Amniotic epithelial cell (primary cell): ENCODE measurements at places on chromosomes 12 and 14.

GRCh38 chr12:6691473-6691872 lies 2.3 kb upstream of the ZNF384 start:
- DNase-seq = peak; percentile 53

DNA sequence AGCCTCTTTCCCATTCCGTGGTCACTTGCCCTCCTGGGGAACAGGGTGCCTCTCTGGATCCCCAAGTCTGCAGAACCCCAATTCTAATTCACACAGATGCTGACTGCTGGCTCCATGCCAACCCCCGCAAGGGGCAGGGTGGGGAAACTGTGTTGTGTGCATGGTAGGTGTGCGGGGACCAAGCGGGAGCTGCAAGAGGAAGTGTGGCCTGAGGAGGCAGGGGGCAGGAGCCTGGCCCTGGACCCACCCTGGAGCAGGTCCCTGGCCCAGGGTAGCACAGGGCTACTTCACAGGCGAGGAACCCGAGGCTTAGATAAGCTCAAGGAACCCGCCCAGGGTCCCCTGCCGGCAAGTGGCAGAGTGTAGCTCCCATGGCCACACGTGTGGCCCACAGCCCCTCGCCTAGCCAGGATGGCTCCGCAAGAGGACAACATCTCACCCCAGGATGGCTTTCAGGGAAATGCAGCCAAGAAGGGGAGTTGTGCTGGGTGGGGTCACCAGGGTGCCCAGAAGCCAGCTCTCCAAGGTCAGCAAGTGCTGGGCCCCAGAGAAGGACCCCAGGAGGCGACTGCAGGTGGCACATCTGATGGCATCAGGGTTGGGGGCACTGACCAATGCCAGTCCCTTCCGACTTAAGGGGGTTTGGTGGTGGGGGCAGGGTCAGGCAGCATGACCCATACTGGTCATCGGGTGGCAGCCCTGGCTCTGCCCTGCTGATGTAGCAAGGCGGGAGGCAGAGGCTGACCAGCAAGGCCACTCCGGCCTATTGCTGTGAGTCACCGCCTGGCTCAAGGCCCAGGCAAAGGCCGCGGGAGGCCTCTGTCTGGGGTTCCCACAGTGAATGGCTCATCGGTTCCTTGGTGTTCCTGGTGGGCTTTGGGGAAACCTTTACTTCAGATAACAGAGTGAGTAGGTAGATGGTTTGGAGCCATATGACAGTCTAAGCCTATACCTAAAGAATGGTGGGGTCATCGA lies 37.3 kb upstream of the EML1 start:
- peak; percentile 93 for DNase-seq

DNA sequence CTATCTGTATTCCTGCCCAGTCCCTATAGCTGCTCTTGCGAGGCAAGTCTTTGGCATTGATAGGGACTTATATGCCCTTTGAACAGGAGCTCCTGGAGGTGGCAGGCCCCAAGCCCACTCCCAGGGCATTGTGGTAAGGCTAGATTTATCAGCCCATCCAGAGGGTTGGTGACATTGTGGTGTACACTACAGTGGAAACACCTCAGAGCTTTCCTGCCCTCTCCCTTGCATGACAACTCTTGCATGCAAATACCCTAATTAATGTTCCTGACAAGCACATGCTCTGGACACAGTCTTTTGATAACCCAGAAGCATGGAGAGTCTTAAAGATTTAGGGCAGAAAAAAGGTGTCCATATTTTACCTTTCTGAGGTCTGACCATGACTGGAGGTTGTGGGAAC lies 815 bp upstream of the RIPK3 start:
- no peak for DNase-seq

DNA sequence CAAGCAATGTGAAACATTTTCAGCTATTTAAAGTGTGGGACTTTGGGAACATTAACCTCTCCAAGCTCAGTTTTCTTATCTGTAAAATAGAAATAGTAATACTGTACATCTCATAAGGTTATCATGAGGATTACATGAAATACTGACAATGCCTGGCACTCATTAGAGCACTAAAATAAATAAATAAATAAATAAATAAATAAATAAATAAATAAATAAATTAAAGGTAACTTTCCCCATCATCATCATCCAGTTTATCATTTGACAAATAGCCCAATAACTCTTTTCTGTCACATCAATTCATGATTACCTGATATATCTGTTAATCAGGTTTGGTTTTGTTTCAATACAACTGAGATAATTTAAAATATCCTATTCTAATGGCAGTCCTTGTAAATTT lies 48.5 kb downstream of the EFCAB11 start:
- no peak for DNase-seq

GRCh38 chr12:1836241-1836803 lies 16.0 kb downstream of the LRTM2 start:
- no peak for DNase-seq

GRCh38 chr14:77301103-77301502 lies 19.6 kb downstream of the POMT2 start:
- peak; percentile 84 for DNase-seq

- DNase-seq = no peak
Measured at GRCh38 chr14:73889376-73889775, 2.7 kb downstream of the ZNF410 start.

DNA sequence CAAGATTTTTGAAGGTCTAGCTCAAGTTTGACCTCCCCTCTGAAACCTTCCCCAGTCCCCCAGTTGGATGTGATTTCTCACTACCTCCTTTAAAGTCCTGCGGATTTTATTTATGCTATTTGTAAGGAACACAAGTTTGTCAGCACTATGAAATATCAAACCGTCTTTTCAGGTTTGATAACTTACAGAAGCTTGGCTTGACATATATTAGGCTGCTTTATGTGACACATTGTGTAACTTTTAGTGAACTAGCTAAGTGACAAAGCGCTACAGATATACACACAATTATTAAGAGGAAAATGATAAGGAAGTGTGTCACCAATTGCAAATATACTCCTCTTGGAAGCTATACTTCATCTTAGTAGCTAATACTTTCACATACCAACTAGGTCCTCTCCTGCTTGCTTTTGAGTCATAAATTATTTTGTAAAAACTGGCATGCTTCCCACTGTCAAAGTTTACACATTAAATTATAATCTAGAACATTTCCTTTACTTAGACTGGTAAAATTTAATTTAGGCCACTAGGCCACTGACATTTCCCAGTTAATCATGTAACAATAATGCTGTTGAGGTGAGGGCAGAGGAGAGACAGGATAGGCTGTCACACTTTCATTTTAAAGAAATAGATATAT lies 149.5 kb downstream of the TMTC3 start:
- no peak for DNase-seq

DNA sequence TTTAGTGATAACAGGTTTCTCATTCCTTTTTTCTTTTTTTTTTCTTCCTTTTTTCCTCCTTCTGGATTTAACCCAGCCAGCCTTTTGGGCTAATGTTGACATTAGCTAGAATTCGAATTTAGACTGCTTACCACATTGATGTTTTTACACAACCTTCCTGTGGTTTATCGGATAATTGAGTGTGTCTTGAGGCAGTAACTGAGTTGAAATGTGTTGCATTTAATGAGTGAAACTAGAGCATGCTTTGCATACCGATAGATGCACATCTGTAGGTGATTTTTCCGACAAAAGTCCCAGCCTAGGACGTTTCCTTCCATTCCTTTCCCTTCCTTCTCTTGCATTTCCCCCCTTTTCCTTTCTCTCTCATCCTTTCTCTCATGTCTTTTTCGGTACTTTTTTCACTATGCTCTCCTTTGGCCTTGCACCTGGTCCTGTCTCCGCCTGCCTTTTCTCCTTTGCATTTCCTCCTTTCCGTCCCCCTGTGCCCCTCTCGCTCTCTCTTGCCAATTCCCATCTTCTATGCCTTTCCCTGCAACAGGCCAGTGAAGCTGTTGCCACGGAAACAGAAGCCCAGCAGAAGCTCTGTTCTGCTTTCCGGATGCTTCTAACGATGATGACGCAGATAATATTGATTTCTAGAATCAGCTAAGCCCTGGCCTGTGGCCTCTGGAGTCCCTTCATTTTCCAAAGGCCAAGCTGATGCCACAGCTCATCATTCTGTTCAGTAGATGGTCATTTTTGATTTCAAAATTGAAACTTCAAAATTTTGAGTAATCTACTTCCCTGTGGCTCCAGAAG lies 76.1 kb downstream of the SLC25A47 start:
- no peak for DNase-seq

- no peak for DNase-seq
Measured at GRCh38 chr12:54053751-54054741, at the start of gene HOXC4. TSS of gene HOXC4 (plus strand) at chr12:54053835. CDS start at chr12:54053923, 88 bp downstream.

GRCh38 chr12:5437589-5437988 lies 5.7 kb downstream of the NTF3 start:
- DNase-seq = no peak

DNA sequence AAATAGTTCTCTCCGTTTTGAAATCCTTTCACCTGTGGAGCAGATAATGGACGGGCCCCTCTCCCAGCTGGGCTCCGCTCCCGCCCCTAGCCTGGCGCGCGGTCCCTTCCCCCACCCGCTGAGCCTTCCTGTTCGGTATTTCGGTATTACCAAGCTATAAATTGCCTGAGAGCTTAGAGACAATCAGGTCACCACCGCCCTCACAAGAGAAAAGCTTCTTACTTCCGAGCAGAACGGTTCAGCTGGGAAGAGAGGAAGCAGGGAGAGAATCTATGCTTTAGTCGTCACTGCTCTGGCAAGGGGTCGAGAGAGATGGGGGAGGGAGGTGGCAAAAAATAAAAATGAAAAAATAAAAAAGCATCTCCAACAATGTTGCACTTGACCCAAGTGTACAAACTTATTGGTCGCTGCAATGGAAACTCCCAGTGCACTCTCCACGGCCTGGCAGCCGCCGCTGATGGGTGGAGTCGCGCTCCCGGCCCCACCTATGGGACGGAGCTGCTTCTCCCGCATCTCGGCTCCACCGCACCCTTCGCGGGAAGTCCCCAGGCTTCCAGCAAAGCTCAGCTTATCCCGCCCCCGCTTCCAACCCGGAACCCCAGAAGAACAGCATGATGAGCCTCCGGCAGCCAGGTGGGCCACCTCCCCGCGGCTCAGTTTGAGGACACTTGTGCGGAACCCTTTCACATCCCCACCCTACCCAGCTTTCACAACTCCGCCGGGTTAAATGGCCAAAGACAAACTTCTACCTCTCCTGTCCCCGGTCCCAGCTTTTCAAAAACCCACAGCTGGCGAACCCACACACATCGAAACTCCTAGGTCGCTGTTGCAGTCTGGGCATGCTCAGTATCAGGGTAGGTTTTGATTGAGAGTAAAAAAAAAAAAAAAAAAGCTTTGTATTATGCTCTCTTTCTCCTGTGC lies 832 bp upstream of the SYT1 start:
- DNase-seq = peak; percentile 41

DNA sequence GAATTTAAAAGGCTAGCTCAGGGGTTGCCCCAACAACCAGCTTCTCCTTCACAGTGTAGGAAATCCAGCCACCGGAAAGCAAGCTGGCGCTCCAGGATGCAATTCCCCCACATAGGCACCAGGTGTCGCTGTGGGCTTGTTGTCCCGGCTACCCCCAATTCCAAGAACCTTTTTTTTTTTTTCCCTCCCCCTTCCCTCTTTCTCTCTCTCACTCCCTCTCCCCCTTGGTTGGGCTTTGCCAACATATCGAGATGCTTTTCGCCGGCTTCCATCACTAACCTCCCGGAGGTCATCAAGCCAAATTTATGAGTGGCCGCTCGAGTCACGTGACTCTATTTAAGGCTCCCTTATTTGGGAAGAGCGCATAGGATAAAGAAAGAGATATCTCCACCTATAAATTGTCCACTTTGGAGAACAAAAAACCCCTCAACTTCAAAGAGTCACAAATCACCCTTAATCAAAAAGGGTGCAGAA lies at the start of gene HOXC5:
HOXC5 (plus strand) TSS at position 424 of the 474 bp plus-strand sequence. CDS start 73 bp downstream, outside the sequence.
- DNase-seq = peak; percentile 92

- DNase-seq = peak; percentile 18
Measured at GRCh38 chr12:4648104-4648500, 749 bp downstream of the AKAP3 start.

- DNase-seq = no peak
Measured at GRCh38 chr12:88298014-88298682, 156.0 kb downstream of the TMTC3 start.

DNA sequence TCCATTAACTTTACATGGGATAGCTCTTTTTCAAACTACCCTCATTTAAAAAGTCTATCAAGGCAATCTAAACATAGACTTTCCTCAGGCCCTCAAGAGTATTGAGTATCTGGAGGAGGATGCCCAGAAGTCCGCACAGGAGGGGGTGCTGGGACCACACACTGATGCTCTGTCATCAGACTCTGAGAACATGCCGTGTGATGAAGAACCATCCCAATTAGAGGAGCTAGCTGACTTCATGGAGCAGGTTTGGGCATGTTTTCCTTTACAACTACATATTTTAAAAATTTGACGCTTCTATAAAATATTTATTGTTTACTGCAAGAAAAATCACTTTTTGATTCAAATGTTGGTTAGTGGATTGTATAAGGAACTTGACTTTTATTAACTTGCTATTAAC lies 93.5 kb downstream of the EP400 start:
- no peak for DNase-seq

- DNase-seq = no peak
Measured at GRCh38 chr12:99686142-99686541, 38.6 kb downstream of the GARIN6 start.

- no peak for DNase-seq
Measured at GRCh38 chr12:53191096-53191884, 10.6 kb upstream of the CSAD start.

GRCh38 chr12:83265808-83266207 lies 579.1 kb downstream of the TMTC2 start:
- peak; percentile 0 for DNase-seq

DNA sequence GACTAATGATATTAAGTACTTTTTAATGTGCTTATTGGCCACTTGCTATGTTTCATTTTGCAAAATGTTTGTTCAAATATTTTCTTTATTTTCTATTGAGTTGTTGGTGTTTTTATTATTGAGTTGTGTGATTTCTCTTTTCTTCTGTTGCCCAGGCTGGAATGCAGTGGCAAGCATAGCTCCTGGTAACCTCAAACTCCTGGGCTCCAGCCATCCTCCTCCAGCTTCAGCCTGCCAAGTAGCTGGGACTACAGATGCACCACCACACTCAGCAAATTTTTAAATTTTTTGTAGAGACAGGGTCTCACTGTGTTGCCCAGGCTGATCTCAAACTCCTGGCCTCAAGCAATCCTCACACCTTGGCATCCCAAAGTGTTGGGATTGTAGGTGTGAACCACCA lies 199.2 kb downstream of the NOVA1 start:
- no peak for DNase-seq
